Endothelial cell of umbilical vein (primary cell): ENCODE measurements at places on chromosomes 5 and 9. TPM values are rescaled to one million over a fixed set of nuclear protein-coding genes. Genes with fewer than 3 reads are reported as not detected.

- no peak for DNase-seq
Measured at GRCh38 chr9:96436456-96437126, 13.4 kb upstream of the HABP4 start.

DNA sequence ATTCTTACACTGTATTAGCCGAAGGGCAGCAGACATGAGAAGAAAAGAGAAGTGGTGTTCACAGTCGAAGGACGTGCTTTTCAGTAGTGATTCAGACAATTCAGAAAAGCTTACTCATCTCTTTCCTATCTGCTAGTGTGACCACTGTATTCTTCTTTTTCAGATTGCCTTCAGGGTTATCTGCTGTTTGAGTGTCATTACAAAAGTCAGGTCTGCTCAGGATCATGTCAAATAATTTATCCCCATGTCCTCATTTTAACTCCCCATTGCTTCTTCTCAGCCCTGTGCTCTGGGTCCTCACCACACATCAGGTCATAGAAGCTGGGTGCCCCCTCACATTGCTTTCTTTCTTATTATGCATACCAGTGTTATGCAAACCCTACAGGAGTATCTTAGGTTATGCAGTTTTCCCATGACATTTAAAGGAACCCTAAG is 394.0 kb downstream of the CETN3 start:
- peak; percentile 43 for DNase-seq

- DNase-seq = no peak
Measured at GRCh38 chr9:89592963-89593726, 11.7 kb upstream of the GADD45G start.

DNA sequence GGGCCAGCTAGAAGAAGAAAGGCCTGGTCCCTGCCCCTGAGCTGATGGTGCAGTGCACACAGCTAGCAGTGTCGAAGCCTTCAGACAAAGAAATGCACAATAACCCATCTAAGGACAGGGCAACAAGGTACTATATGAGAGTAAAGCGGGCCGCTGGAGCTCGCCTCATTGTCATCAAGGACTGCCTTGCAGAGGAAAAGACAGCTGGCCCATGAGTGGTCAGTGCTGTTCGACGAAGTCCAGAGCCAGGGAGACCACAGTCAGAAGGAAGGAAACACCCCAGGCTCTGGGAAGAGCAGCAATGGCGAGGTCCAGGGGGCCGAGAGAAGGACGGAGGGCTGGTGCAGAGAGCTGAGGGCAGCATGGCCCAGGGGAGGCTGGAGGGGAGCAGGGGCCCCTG is 17.3 kb downstream of the ATPSCKMT start:
- DNase-seq = no peak

DNA sequence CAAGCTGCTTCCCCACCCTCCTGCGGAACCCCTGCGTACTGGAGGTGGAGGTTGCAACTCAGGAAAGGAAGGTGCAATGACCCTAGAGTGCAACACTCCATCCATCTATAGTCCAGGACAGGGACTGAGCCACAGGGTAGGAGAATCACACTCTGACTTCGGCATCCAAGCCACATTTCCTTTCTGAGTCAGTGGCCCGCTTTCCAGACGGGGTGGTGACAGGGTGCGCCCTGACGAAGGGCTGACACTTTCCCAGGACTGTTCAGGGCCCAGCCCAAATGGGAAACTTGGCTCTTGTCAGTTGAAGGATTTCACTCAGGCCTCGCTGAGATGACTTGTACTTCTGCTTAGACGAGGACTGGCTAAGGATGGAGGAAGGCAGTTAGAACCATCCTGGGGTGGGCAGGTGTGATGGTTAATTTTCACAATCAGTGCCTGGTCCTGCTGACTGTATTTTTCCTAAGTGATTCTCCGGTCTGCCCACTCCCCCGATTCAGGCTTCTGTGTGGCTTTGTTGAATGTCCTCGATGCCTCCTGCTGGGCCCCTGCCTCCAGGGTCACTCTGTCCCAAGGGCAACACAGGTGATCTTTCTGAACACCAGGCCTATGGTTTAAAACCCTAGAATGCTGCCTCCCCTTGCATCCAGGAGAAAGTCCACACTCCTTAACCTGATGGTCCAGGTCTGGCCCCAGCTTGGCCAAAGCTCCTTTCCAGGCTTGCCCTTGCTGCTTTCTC is 228.1 kb downstream of the FSTL4 start:
- DNase-seq = no peak

DNA sequence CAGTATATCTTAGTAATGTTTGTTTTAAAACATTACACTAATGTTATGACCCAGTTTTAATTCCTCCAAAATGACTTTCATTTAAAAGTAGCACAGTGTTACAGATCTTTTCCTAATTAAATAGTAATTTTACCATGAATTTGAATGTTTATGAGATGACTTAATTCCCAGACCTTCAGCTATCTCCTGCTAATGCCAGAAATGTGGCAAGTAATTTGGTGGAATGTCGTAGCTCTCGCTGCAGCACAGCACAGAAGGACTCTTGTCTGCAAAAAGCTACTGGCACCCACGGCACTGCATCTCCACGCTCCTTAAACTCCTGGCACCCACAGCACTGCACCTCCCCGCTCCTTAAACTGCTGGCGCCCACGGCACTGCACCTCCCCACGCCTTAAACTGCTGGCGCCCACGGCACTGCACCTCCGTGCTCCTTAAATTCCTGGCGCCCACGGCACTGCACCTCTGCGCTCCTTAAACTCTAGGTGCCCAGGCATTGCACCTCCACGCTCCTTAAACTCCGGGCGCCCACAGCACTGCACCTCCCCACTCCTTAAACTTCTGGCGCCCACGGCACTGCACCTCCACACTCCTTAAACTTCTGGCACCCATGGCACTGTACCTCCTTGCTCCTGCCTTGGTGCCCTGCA is 163.1 kb downstream of the CDK5RAP2 start:
- DNase-seq = no peak

DNA sequence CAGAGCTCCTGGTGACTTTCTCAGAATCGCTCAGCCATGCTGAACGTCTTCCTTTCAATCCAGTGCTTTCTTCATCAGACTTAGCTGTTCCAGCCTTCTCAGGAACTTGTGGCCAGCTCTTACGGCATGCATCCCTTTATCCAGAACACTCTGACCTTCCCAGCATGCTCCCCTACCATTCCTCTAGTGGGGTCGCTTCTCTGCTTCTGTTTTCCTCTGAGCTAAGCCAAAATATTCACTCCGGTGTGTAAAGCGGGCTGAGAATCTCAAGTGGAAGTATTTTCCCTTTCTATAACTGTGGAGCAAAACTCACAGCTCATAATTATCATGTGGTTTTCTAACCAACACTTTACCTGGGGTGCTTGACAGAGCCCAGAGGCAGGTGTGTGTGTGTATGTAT is 6.2 kb downstream of the DCANP1 start:
- no peak for DNase-seq

- DNase-seq = no peak
Measured at GRCh38 chr9:114347675-114348074, 18.0 kb downstream of the ORM2 start.

DNA sequence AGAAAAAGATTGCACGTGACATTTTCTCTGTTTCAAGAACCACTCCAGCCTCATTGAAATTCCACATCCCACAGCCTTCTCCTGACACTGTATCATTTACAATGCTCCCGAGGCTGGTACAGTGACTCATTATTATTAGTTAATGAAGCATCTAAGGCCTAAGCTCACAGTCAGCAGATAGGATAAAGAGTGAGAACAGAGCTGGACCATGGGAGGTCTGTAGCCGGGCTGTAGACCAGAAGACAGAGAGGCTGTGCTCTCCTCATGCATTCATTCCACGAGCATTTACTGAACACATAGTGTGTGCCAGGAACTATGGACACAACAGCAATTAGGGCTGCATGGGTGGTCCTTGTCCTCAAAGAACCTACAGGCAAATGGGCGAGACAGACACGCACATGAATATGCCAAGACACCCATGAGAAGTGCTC is 47.3 kb upstream of the GALNT10 start:
- no peak for DNase-seq

- DNase-seq = no peak
Measured at GRCh38 chr9:131043087-131043486, 34.1 kb downstream of the LAMC3 start.

GRCh38 chr5:92849756-92850155 is 731.3 kb downstream of the NR2F1-AS1 start:
- DNase-seq = no peak

DNA sequence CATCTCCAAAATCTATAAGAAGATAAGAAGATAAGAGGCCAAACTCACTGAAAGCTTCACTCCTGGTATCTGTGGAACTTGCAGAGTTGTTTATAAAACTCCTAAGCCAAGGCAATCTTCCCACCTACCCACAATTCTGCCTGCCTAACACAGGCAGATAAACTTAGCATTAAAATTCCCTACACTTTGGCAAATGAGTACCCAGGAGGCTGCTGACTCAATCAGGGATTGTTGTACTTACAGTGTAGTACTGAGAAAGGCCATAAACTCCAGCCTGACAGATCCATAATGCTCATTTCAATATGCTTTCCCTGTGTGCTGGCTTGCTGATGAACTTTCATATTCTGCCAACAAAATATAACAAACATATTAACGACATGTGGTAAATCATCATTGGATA is 725.2 kb downstream of the BRINP1 start:
- no peak for DNase-seq

- DNase-seq = no peak
Measured at GRCh38 chr5:171632616-171633015, 153.0 kb upstream of the SMIM23 start.

DNA sequence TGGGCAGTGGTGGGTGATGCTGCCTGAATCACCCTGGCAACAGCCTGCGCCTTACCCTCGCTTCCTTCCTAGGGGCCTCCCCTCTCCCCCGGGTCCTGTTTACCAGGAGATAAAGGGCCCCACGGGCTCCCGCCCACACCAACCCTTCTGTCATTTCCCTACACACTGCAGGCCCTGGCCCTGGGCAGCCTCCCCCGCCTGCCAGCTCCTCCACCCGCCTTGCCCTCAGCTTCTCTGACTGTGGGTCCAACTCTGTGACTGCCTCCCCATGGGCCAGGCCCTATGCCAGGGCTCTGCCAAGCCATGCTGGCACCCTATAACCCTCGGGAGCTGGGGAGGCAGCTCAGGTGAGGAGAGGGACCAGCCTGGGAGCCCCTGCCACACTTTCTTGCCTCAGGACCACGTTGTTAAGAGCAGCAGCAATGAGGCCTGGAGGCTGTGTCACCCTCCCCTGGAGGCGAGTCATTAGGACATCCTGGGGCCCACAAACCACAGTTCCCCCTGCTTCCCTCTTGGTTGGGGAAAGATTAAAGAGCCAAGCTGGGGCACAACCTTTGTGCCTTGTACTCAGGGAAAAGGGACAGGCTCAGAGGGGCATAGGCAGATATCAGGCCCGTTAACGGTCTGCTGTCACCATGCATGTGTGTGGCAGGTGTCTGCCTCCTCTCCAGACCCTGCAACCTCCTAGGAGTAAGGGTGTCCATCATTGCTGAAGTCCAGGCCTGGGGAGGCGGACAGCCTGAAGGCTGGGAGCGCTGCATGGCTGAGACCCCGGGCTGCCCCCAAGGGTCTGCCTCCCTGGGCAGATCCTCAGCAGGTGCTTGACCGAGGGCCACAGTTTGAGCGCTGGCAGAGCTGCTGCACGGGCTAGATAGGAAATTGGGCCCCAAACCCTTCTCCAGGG is 2.8 kb downstream of the MGAT4B start:
- peak; percentile 37 for DNase-seq

DNA sequence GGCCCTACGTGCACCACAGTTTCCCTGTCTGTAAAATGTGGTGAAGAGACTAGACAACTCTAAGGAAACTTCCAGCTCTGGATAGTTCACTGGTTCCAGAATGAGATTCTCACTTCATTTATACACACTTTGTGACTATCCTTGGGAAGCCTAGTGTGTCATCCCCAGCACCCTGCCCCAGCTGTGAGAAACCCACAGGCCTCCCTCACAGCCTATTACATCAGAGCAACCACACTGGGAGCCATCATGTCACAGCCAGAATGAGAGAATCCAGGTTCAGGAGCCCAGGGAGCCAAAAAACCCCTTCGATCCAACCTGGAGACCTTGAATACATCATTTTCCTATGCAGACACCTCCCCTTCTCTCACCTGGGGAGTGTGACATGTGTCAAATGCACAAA is 21.0 kb upstream of the HAND1 start:
- DNase-seq = no peak

FLT4 gene
- total RNA-seq = 66.5 and 71.5 TPM in 2 replicates

LECT2 gene
- total RNA-seq = not detected in 2 replicates

CHSY3 gene
- 6.8 and 8.4 TPM in 2 replicates for total RNA-seq

LRRTM2 gene
- 0.14 and 0.20 TPM in 2 replicates for total RNA-seq

LHX2 gene
- not detected in 2 replicates for total RNA-seq
